Upper lobe of left lung (tissue), 6 donors: ENCODE measurements at places on chromosomes 1 and 21. TPM values are rescaled to one million over a fixed set of nuclear protein-coding genes. Genes with fewer than 3 reads are reported as not detected.

- no peak overlapping the region for H3K27ac ChIP-seq
- H3K4me1 ChIP-seq: no peaks in the 10 kb centered on the region
- no peak for DNase-seq
- peaks cover 96% of the 10 kb centered on the region for H3K36me3 ChIP-seq
- H3K4me3 ChIP-seq: no peak overlapping the region
- no peaks in the 10 kb centered on the region for H3K27me3 ChIP-seq
These were observed 19.1 kb downstream of the NPPA start for GRCh38 chr1:11828511-11828910.

DNA sequence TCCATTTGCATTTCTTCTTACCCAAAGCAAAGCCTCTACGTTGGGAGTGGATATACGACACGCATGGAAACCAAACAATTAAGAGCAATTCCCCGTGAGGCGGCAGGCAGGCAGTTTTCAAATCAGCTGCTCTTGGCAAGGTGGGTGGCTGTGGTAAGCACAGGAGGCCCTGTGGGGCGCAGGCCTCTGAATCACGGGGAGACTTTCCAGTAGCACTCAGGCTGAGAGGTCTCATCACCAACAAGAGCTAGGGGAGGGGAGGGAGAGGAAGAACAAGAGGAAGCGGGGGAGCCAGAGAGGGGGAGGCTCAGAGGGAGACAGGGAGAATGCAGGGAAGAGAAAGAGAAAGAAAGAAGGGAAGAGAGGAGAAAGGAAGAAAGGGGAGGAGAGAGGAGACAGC is 56.4 kb downstream of the MT1HL1 start:
- H3K4me3 ChIP-seq: no peak overlapping the region
- H3K27ac ChIP-seq: no peak overlapping the region
- no peaks in the 10 kb centered on the region for H3K27me3 ChIP-seq
- no peaks in the 10 kb centered on the region for H3K36me3 ChIP-seq
- DNase-seq: no peak

NAXE gene
- total RNA-seq: 46.1 TPM

CASQ2 gene
- 1.6 TPM for total RNA-seq

DNA sequence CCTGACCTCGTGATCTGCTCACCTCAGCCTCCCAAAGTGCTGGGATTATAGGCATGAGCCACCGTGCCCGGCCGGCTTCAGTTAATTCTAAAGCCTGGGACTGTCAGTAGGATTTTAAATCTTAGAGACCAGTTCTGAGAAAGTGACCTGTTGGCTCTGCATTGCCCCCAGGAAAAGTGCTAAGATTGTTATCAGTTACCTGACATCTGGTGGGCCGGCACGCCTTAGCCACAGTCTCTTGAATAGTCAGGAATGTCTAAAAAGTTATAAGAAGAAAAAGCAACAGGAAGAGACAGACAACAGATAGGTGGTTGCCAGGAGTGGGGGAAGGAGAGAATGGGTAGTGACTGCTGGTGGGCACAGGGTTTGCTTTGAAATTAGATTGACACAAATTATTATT is 35.1 kb downstream of the RABGAP1L start:
- no peaks in the 10 kb centered on the region for H3K27me3 ChIP-seq
- no peaks in the 10 kb centered on the region for H3K36me3 ChIP-seq

PGM1 gene
- 75.1 TPM for total RNA-seq

NRIP1 gene
- 32.4 TPM for total RNA-seq

DNA sequence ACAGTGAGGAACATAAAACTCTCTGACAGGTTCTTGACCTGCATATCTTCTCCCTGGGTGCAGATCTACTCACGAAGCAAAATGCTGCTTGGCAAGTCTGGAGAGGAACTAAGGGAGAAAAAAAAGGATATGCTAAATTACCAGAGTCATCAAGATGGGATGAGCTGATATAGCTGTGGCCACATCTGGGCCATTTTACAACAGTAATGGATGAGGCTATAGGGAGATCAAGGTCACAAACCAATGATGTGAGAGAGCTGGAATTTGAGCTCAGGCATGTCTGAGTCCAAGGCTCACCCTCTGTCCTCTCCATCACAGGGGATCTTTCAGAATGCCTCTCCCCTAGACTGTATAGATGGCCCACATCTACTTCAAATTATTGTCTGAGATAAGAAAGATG is 26.2 kb downstream of the ZMYND12 start:
- H3K36me3 ChIP-seq: no peaks in the 10 kb centered on the region
- H3K4me1 ChIP-seq: no peaks in the 10 kb centered on the region
- DNase-seq: no peak

GRCh38 chr21:42621819-42622177 is 31.6 kb upstream of the PDE9A start:
- no peak overlapping the region for H3K27ac ChIP-seq
- no peak overlapping the region for H3K4me3 ChIP-seq
- no peaks in the 10 kb centered on the region for H3K27me3 ChIP-seq
- no peaks in the 10 kb centered on the region for H3K4me1 ChIP-seq
- DNase-seq: peak; percentile 1
- H3K36me3 ChIP-seq: no peaks in the 10 kb centered on the region

ZBTB18 gene
- total RNA-seq: 20.9 TPM

DNA sequence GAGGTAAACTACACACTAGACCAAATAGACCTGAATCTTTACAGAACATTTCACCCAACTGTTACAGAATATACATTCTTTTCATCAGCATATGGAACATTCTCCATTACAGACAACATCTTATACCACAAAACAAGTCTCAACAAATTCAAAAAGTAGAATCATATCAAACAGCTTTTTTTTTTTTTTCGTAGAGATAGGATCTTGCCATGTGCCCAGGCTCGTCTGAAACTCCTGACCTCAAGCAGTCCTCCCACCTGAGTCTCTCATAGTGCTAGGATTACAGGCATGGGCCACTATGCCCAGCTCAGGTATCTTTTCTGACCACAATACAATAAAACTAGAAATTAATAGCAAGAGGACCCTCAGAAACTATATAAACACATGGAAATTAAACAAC is 36.5 kb downstream of the HSF2BP start:
- H3K4me3 ChIP-seq: no peak overlapping the region
- H3K27me3 ChIP-seq: no peaks in the 10 kb centered on the region
- H3K27ac ChIP-seq: no peak overlapping the region
- H3K4me1 ChIP-seq: no peaks in the 10 kb centered on the region

IGFN1 gene
- not detected for total RNA-seq

KCNE2 gene
- total RNA-seq: not detected

DNA sequence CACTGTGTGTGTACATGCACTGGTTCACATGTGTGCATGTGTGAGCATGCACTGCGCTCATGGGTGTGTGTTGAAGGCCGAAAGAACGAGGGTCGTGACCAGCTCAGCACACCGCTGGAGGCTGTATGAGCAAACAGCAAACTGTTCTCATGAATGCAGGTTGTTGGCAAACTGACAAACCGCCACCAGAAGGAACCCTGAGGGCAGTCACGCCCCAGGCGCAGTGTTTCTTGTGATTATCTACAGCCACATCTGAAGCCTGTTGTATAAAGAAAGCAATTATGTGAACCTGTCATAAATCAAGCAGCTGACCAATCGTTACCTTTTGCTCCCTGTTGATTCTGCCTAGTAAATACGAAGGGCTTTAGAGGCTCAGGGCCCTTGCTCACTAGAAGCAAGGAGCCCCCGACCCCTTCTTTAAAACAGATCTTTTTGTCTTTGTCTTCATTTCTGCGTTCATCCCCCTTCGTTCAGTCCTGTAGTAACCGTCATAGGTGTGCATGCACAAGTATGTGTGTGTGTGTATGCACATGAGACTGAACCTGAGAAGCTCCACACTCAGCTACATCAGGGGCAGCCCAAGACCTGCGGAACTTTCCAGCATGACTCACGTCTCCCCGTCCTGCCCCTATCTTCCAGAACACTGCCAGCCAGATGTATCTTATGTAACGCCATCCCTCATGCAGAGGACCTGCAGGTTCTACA is 16.8 kb upstream of the RIPK4 start:
- no peak for DNase-seq
- H3K4me1 ChIP-seq: peaks cover 12% of the 10 kb centered on the region
- H3K36me3 ChIP-seq: no peaks in the 10 kb centered on the region
- H3K27ac ChIP-seq: no peak overlapping the region

GRCh38 chr1:164086832-164087231 is 472.2 kb upstream of the PBX1 start:
- no peak overlapping the region for H3K27ac ChIP-seq
- no peaks in the 10 kb centered on the region for H3K4me1 ChIP-seq
- H3K27me3 ChIP-seq: no peaks in the 10 kb centered on the region
- no peak for DNase-seq

DNA sequence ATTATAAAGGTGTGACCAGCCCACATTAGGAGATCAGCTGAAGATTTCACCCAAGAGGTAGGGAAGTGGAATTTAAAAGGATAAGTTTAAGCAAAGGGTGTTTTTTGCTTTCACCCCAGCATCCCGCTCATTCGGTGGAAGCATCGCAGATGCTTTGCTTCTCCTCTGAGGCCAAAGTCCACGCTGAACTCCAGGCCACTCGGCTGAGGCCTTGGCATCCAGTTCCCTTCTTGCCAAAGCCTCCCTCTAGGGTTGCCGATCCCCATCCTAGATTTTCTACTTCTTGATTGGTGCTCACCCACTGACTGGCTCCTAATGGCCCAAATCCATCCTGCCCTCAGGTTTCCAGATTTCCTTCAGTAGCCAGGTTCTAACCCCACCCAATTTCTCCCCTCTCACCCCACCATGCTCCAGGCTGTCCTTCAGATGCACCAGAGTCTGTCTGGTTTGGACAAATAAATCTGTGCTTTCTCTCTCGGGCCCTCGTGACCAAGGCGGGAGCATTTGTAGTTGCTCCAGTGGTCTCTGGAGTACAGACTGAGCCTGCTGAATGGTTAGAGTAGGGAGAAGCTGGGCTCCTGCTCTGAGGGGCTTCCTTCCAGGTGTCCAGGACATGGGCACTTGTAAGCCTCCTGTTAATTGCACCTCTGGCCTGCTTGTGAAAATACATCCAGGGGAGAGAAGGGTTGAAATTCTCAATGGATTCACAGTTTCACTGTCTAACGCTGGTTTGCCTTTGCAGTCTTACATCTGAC is 193.2 kb downstream of the C1orf94 start:
- no peak overlapping the region for H3K4me3 ChIP-seq
- no peaks in the 10 kb centered on the region for H3K36me3 ChIP-seq
- no peaks in the 10 kb centered on the region for H3K4me1 ChIP-seq
- DNase-seq: no peak
- no peaks in the 10 kb centered on the region for H3K27me3 ChIP-seq

- no peaks in the 10 kb centered on the region for H3K36me3 ChIP-seq
- H3K27me3 ChIP-seq: no peaks in the 10 kb centered on the region
- H3K4me1 ChIP-seq: peaks cover 68% of the 10 kb centered on the region
- peak overlapping the region; percentile 60 for H3K4me3 ChIP-seq
- peak overlapping the region; percentile 97 for H3K27ac ChIP-seq
- DNase-seq: peak; percentile 40
These were observed 540 bp downstream of the ARHGEF2 start for GRCh38 chr1:155977690-155978324.

UBE2J2 gene
- total RNA-seq: 88.0 TPM
